GM20000 (cell line): ENCODE measurements at places on chromosomes 7 and 10.

- peak; percentile 88 for DNase-seq
Measured at GRCh38 chr10:114304017-114304570, 65.0 kb downstream of the VWA2 start.

GRCh38 chr7:49643736-49644135 lies 129.7 kb upstream of the VWC2 start:
- DNase-seq = no peak

- DNase-seq = no peak
Measured at GRCh38 chr7:83429493-83429892, 219.4 kb downstream of the SEMA3E start.

GRCh38 chr10:122541541-122542002 lies 19.0 kb upstream of the DMBT1 start:
- no peak for DNase-seq

DNA sequence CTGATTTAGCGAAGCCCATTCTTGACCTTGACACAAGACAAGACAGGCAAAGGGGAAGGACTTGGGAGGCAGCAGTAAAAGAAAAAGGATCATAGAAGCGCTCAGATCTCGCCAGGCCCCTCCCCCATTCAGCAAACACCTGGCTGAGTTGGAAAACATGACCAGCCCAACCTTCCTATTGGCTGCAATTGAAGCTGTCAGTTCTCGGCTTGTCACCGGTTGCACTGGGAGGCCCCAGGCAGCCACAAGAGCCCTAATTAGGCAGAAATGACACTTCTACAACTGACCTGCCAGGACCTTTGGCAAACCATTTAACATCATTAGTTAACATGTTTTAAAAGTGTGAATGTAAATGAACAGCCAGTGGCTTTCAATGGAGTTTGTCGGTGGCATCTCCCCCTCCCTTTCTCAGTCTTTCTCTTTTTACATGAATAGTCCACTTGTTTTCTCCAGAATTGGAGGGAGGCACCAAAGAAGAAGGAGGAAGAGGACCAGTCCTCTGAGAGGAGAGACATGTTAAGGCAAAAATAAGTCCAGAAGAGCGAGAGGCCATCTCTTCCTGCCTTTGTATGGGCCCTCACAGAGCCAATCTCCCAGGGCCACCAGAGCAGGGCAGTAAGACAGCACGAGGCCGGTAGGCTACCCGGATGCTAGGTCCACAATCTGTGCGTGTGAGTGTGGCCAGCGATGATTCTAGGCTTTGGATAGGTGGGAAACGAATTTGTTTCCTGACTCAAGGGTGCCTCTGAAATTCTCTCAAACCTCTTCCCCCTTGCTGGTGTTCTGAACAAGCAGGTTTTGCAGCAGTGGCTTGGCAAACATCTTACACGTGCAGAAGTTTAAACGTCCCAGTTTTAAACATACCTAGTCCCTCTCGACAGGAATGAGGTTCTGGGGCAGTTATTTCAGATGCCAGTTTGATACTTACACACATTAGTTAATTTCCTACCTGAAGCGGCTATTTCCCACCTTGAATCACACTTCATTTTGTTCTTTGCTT lies 15.0 kb upstream of the ENO4 start:
- no peak for DNase-seq

GRCh38 chr10:133349577-133350011 lies 2.4 kb downstream of the PRAP1 start:
- DNase-seq = no peak
